Left cardiac atrium (tissue), 4 donors: ENCODE measurements at places on chromosomes 1 and 21. TPM values are rescaled to one million over a fixed set of nuclear protein-coding genes. Genes with fewer than 3 reads are reported as not detected.

Gene KCNE1
- 4.8 TPM for total RNA-seq

Gene OR2L2
- not detected for total RNA-seq

Gene OR6K3
- total RNA-seq: not detected

- DNase-seq: no peak
Measured at GRCh38 chr1:197841158-197841557, 61.3 kb upstream of the C1orf53 start.

DNA sequence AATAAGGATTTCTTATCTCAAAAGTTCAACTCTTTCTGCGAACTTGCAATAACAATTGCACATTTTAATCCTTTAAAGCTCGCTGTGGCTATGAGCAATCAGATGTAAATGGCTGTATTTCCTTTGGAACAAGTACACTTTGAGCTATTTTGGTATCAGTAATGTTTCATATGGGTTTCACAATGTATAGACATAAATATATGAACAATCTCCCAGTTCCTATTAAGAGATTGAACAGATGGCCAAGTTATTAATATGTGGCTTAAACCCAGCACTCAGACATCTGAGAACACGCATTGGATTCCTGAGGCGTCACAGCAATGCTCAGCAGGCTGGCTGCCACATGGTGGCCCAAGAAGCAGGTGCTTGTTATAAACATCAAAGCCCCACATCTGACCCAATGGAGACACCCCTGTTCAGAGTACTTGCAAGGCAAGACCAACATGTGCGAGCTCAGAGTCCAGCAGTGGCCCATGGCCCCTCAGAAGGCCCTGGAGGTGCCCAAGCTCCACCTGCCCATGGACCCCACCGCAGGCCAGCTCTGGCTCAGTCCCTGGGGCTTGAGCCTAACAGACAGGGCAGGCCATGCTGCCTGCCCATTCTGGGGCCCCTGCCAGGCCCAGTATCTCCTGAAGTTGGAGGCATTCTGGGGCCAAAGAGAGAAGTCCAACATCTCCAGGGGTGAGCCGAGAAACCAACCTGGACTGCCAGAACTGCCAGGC lies 23.7 kb downstream of the PSMG1 start:
- no peak for DNase-seq

DNA sequence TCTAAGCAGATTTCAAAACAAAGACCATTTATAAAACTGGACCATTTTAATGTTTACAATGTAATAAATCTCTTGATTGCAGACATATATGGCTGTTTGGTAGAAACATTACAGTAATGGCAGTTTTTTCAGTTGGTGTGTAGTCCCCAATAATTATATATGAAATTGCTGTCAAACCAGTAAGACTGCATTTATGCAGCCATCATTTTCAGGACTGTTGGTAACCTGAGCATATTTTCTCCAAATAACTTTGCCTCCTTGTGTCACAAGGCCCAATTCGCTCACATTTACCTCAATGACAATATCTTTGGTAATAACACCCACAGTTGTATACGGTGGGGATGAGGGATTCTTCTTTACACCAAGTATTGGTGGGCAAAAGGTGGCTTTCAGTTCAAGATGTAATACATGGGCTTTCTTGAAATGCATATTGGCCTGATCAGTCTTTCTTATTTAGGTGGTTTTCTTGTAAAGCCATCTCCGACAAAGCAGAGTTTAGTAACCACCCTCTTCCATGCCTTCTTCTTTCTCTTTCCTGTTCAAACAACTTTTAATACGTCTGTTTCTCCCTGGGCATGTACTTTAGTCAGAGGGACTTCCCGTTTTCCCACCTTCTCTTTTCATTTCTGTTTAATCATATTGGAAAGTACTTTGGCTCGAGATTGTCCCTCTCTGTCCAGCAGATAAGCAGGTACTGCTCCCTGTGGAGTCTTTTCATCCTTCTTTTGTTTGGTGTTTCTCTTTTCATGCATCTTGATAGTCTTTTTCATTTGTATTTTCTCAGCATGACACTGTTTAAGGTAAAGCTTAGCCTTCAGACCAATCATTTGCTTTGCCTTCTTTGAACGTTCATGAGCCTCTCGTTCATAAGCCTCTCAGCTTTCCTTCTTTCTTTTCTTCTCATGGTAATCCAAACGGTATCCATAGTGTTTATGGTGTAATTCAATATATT lies 30.4 kb downstream of the ATP2B4 start:
- DNase-seq: no peak

DNA sequence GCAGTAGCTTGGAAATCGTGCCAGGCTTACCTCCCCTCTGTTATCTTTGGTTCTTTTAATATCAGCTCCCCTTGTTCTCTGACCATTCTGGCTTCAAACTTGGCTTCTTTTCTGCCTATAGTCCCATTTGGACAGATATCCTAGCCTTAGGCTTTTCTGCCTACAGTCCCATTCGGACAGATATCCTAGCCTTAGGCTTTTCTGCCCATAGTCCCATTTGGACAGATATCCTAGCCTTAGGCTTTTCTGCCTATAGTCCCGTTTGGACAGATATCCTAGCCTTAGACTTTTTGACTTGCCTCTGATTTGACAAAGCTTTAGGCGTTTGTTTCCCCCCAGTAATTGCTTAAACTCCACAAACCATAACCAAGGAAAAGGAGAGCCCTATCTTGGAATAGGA lies 25.6 kb downstream of the CHML start:
- no peak for DNase-seq
